ENCODE measurements at places on chromosomes 6 and 20.

DNA sequence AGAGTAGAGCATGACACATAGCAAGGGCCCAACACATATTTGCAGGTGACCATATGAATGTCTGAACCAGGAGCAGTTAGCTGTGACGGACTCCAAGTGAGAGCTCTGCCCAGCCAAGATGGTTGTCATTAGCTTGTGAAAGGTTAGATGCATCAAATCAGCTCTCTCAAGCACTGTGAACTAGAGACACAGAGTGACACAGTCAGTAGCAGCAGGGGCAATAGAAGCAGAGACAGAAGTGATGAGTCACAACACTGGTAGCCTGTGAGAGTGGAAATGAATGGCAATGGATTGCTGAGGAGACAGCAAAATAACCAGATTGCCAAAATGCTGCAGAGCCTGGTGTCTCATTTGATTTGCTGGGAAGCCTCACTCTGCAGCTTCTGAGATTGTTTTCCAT lies 558.9 kb downstream of the PKHD1 start:
- no peak for DNase-seq

- DNase-seq: peak; percentile 37
Observed at GRCh38 chr6:153553627-153554026, 422.5 kb upstream of the RGS17 start.

DNA sequence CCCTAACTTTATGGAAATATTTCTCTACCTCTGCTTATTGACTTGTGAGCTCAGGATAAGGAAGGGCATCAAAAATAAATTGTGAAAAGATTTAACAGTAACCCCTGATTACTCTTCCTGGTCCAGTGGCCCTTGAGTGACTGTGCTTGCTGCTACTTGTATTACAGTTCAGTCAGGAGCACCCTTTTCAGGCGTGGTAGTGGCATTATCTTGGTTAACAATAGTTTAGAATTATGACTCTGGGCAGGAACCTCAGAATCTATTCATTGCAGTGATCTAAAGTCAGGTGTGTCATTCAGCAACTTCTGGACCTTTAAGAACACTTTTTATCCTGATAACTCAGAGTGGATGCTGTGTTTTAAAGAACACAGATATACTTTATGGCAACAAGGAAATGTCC lies 43.4 kb downstream of the FAM135A start:
- no peak for DNase-seq

- peak; percentile 52 for DNase-seq
Observed at GRCh38 chr6:137661601-137662000, 167.4 kb upstream of the OLIG3 start.

DNA sequence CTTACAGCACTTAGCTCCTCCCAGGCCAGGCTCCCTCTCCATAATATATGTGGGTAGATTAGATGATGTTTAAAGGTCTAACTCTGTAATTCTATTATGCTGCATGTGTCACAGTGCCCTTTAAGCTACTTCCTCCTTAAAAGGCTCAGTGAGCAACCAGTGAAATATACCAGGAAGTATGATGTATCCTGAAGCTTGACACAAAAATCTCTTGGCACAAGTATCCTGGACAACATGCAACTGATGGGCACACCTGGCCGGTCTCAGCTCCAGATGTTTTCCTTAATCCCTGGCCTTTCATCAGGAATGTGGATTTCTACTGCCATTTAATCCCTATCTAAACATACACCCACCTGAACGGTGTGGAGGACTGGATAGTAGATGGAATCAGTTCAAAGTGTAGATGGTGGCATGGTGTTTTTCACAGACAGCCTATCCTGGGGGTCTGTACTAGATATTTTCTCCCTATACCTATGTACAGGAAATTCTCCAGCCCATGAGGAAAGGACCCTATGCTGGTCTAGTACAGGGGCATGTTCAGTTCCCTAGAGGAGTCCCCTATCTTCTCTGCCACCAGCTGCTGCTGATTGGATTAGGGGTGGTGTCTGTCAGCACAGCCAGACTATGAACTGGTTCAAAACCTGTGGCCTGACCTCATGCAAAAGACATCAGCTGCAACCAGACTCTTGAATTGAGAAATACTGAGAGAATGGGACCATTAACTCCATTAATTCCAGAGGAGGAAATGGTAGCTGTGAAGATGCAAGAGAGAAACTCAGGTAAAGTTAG lies 59.4 kb upstream of the CITED2 start:
- DNase-seq: peak; percentile 53

- no peak for DNase-seq
Observed at GRCh38 chr6:39102821-39103136, 12.2 kb downstream of the SAYSD1 start.

- DNase-seq: no peak
Observed at GRCh38 chr6:53611342-53611741, 54.2 kb downstream of the KLHL31 start.

- DNase-seq: no peak
Observed at GRCh38 chr6:34272013-34272926, 23.5 kb upstream of the SMIM29 start.

DNA sequence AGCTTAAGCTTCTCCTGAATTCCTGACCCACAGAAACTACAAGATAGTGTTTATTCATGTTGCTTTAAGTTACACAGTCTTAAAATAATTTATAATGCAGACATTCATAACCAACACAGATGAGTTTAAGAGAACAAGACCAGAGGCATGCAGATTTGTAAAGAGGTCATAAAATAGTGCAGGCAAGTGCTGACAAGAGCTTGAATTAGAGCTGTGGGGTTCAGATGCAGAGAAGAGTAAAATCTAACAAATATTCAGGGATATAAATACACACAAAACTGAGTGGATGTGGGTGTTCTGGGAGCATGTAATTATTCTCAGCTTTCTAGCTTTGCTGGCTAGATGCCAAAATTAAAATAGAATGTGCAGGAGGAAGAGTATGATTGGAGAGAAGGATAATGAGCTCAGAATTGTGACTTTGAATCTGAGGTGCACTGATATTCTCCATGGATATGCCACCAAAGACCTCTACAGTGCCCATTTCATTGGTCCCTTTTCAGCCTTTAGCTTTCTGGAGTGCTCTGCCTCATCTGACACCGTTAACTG lies 291.9 kb upstream of the SGK1 start:
- DNase-seq: no peak

Measured in GM23248 (cell line).